ENCODE measurements at places on chromosomes 1 and 21.
A peak's percentile ranks its signal among the peaks of the same experiment; 100 is the strongest.

DNA sequence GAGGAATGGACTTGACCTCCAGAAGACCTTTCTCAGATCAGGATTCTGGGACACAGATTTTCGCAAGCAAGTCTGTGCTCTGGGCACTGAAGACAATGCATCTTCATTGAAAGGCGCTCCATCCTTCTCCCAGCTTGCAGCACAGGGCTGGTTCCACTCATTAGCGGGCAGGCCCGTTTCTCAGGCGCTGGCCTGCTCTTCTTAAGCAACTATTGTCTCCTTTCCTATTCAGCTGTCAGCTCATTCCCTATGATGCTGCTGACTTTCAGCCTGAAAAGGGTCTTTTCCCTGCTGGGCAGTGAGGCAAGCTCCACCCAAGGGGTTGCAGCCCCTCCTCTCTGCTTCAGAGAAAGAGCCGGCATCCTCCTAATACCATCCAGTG is 91.9 kb upstream of the PLXNA2 start:
- no peak for DNase-seq

DNA sequence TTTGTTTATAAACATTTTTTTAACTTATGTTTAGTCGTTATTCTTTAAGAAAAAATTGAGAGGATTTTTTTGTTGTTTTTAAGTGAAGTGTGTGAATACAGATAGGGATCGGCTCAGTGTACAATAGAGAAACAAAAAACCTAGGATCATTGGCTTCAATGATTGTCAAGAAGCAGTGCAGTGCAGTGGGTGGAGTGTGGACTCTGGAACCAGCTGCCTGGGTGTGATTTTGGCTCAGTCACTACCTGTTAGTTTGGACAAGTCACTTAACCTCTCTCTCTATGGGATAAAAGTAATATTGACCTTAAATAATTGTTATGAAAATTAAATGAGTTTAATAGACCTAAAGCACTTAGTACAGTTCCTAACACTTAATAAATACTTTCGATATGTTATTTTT is 41.3 kb downstream of the SCCPDH start:
- no peak for DNase-seq

GRCh38 chr1:37890378-37891014 is 31.1 kb upstream of the MTF1 start:
- peak; percentile 11 for DNase-seq

- no peak for DNase-seq
Observed at GRCh38 chr1:173048621-173049321, 2.0 kb downstream of the TNFSF18 start.

- no peak for DNase-seq
Observed at GRCh38 chr1:90443354-90443753, 273.7 kb downstream of the BARHL2 start.

- DNase-seq = no peak
Observed at GRCh38 chr21:19392390-19392789, 988.8 kb upstream of the TMPRSS15 start.

GRCh38 chr1:247409869-247410544 is 6.0 kb upstream of the NLRP3 start:
- DNase-seq = no peak

DNA sequence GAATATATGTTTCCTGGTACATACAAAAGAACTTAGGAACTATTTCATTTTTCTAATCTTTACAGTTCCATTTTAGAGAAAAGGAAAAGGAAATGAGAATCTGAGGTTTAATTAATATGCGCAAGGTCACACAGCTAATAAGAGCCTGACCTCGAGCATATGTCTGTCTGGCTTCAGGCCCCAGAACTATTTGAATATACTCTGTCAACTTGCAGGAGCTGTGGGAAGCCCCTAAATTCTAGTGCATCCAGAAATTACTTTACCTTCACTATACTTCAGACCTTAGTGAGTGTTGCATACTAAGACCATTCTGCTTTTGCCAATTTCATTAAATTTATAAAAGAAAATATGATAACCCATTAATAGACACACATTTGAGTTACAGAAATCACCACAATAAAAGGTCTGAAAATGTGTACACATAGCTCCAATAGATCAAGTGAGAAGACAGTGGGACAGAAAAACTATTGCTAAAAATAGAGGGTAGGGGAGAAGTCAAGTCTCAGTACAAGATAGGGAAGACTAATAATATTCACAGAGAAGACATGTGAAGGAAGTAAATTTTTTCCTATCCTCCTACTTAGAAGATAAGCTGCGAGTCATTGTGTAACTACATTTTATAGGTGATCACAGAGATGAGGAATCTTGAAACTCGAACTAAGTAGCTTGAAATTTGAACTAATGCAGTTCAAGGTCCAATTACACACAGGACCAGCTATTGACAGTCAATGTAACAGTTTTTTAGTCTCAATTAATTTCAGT is 3.8 kb downstream of the RGS13 start:
- no peak for DNase-seq

DNA sequence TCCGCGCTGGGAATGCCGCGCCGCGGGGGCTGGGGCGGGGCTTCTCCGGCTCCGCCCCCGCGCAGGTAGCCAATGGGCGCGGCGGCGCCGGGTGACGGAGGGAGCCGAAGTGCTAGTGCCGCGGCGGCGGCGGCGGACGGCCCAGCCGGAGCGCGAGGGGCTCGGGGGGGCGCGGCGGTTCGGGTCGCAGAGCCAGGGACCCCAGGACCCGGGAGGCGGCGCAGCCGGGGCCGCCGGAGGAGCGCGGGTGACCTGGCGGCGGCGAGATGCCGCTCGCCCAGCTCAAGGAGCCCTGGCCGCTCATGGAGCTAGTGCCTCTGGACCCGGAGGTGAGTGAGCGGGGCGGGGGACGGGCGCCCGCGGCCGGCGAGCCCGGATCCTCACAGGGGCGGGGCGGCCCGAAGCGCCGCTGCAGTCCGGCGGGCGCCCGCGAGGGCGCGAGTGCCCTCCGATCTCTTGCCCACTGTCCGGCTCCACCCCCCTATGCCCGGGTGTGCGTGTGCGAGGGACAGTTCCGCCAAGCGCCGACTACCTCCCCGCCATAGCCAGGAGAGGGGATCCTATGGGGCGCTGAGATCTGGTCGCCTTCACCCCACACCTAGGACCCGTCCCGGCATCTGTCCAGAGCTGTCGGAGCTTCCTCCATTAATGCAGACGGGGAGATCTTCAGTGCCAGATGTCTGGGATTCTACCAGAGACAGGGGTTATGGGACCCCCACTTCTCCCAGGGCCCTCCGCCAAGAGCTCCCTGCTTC is at the start of gene RPS6KA1:
Gene RPS6KA1, plus strand, starts transcription at position 107 of the 755 bp plus-strand sequence. Its CDS starts 160 bp downstream, at position 267.
- peak; percentile 70 for DNase-seq

- no peak for DNase-seq
Observed at GRCh38 chr1:25664357-25665199, 48.0 kb downstream of the MAN1C1 start.

GRCh38 chr1:65170511-65171142 is 22.6 kb downstream of the AK4 start:
- DNase-seq = no peak

DNA sequence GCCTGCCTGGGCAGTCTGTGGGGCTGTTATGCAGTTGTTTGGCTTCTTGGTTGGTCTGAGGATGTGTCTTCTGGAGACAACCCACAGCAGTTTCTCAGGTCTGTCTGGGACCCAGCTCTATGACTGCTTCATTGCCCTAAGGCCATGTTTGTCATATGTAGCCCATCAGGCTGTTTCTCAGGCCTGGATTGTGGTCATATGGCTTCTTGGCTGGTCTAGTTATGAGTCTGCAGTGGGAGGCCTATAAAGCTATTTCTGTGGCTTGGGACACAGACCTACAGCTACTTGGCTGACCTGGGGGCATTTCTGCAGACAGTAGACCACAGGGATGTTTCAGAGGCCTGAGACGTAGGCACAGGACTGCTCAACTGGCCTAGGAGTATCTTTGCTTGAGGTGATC is 41.5 kb downstream of the CHIA start:
- DNase-seq = no peak

- DNase-seq = no peak
Observed at GRCh38 chr1:197081117-197081753, 14.2 kb upstream of the F13B start.

- no peak for DNase-seq
Observed at GRCh38 chr1:118300808-118301207, 115.8 kb upstream of the SPAG17 start.

GRCh38 chr1:118104951-118105350 is 80.1 kb downstream of the SPAG17 start:
- no peak for DNase-seq

- DNase-seq = no peak
Observed at GRCh38 chr1:190168116-190168892, 309.4 kb downstream of the BRINP3 start.
